ENCODE measurements at places on chromosomes 13 and 19. TPM values are rescaled to one million over a fixed set of nuclear protein-coding genes. Genes with fewer than 3 reads are reported as not detected.

- no peak for DNase-seq
These were observed 9.1 kb downstream of the FEM1A start for GRCh38 chr19:4800591-4801081.

DNA sequence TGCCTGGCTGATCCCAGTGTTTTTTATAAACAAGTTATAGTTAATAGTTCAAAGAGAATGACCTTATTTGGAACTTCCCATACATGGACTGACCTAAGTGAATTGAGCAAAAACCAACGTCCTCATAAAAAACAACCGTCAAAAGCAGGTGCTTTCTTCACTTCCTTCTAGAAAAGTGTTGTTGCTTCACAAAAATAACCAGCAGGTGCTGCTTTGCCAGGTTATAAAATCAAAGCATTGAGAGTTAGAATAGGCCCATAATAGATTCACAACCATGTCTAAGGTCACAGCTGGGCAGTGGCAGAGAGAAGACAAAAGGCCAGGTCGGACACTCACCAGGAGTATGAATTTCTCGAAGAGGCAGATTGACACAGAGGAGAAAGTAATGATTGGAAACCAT is 9.5 kb downstream of the RUBCNL start:
- DNase-seq, result no peak

GRCh38 chr13:73138276-73138637 is 79.5 kb downstream of the KLF5 start:
- no peak for DNase-seq

DNA sequence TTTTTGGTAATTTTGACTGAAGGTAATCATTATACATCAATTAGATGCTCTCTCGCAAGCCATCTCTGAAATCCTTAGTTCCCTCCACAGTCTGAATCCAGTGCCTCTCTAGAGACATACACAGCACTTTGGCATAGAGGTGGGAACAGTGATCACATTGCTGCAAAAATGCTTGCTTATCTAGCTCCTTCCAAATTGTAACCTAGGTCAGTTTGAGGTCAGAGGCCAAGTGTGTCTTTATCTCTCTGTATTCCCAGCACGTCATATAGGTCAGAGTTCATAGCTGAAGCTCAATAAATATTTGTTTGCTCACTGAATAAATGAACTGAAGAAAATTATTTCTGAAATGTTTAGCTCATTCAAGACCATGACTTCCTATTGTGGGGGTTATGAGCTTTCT is 462.5 kb downstream of the DIAPH3 start:
- DNase-seq, result no peak

DNA sequence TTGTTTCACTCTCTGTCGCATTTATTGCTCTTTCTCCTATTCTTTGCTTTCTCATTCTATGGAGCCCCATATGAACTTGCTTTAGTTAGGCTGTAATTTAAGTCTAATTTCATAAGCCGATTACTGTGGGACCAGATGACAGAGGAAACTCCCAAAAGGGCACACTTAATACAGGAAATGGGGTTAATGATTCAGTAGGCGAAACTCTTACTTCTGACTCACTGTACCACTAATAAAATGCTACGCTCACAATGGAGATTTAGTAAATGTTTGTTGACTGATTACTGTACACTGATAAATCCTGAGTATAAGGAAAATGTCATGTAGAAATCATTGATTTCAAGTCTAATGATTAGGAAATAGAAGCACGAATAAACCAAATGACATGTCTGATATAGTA is 276.4 kb downstream of the KLF5 start:
- DNase-seq, result peak; percentile 85

- DNase-seq, result no peak
These were observed 4.0 kb downstream of the GRIN2D start for GRCh38 chr19:48397263-48398101.

The BCKDHA gene
- total RNA-seq, result 24.0 TPM

DNA sequence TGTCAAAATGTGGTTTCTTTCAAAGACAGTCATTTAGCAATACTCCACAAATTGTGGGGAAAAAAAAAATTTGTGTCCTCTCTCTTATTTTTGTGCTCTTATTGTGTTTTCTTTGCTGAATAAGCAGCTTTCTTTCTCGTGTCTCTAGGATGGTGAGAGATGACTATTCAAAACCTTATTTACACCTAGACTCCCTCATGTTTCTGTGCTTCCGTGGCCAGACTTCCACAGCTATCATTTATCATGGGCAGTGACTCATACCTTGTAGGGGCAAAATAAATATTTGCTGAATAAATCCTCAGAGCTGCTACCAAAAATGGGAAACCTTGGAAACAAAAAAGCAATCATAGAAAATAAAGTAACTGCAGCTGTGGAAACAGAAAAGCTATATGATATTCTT is 204.9 kb upstream of the MIR17HG start:
- no peak for DNase-seq

The AP1M2 gene
- total RNA-seq, result 39.7 TPM

The CDC37 gene
- total RNA-seq, result 262 TPM

DNA sequence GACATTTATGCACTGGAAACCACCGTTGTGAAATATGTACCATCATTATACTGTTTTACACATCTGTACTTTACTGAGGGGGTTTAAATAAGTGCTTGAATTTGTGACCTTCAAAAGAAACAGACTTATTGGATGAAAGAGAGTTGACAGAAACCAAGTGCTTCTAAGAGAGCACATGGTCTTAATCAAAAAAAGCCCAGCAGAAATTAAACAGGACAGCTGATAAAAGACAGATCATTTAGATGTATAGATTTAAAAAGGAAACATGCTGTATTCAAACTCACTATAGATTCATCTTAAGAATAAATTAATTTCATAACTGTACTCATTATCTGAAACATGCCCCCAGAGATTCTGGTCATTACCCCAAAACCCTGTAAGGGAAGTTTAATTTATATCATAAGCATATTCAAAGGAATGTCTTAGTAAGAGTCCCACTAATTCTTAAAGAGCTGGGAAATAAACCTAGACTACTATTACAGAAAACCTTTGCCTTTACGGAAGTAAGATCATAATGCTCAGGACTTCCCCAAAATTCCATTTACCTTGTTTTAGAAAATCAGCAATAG is 421.8 kb downstream of the DCT start:
- DNase-seq, result no peak

DNA sequence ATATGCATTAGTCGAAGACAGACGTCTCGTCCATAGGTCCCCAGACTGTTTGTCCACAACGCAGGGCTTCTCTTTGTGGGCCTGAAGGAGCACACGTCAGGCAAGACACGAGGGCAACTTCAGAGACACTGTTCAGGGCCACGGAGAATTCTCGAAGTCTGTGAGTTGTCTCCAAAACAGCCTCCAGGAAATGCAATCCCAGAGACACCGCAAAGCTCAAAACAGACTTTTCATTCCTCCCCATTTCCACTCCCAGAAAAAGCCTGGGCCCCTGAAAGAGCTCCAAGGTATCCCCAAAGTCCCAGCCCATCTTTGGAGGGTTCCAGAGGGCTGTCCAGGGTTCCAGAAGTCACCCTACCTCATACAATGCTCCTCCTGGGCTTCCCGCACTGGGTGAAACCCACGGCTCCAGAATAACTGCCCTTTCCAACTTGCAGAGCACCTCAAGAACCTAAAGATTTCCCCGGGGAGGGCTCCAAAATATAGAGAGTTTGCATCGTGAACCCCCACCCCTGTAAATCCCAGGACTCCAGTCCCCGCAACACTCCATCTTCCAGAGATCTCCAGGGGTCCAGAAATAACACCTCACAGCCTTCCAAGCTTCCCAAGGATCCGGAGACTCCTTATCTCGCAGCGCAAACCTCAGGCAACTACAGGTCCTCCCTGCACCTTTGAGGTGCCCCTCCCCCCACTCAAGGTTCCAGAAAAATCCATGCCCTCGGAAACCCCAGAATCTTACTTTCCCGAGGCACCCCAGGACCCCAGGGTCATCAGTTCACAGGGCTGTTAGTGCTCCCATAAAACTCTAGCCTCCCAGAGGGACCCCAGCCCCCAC is 687 bp upstream of the FTL start:
- no peak for DNase-seq

The TRPC4 gene
- total RNA-seq, result 7.0 TPM

DNA sequence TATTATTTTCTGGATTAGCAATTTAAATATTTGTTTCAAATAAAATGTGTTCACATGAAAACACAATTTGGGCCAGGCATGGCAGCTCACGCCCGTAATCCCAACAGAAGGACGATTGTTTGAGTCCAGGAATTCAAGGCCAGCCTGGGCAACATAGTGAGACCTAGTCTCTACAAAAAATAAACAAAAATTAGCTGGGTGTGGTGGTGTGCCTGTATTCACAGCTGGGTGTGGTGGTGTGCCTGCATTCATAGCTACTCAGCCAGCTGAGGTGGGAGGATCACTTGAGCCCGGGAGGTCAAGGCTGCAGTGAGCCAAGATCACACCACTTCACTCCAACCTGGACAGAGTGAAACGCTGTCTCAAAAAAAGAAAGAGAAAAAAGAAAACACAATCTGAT is 46.4 kb downstream of the KPNA3 start:
- DNase-seq, result no peak

- no peak for DNase-seq
These were observed 36.9 kb upstream of the STARD13 start for GRCh38 chr13:33322543-33322809.

DNA sequence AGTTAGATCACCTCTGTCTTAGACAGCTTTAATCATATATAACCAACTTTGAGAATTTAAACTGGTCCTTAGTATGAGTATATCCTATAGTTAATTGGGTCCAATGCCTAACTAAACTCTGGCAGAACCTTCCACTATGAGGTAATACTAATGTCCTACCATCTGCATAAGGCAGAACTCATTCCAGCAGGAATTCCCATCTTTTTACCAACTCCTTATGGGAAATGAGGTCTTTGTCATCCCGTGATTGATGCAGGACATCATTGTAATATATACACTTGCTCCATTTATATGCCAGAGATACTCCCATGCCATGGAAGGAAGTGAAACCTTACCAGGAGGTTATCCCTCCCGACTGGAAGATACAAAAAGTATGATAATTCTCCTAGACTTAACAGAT is 2.8 kb downstream of the KCTD4 start:
- DNase-seq, result no peak

All from epithelial cell of proximal tubule (primary cell).